Aorta (tissue), 5 donors: ENCODE measurements at places on chromosomes 4 and X.
A peak's percentile ranks its signal among the peaks of the same experiment; 100 is the strongest.

GRCh38 chr4:145154573-145154972 lies 25.8 kb downstream of the OTUD4 start:
- H3K36me3 ChIP-seq, result peaks cover 6% of the 10 kb centered on the region
- no peak overlapping the region for H3K4me3 ChIP-seq
- no peak overlapping the region for H3K27ac ChIP-seq
- H3K27me3 ChIP-seq, result no peaks in the 10 kb centered on the region
- DNase-seq, result no peak

DNA sequence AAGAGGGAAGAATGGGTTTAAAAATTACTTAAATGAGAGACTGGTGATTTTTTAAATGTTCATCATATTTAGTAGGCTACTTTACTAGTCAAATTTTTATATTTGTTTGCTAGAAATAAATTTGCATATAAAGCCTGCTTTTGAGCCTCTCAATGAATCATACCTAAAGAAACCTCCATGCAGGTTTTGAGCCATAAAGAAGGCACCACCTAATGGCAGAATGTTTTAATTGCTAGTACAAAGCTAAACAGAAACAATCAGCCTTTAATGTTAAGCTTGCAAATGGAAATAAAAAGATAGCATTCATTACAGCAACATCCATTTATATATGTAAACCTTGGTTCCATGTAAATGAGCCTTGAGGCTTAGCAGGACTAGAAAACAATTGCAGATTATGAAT lies 989.7 kb downstream of the CCSER1 start:
- DNase-seq, result no peak
- H3K36me3 ChIP-seq, result no peaks in the 10 kb centered on the region
- no peaks in the 10 kb centered on the region for H3K27me3 ChIP-seq

DNA sequence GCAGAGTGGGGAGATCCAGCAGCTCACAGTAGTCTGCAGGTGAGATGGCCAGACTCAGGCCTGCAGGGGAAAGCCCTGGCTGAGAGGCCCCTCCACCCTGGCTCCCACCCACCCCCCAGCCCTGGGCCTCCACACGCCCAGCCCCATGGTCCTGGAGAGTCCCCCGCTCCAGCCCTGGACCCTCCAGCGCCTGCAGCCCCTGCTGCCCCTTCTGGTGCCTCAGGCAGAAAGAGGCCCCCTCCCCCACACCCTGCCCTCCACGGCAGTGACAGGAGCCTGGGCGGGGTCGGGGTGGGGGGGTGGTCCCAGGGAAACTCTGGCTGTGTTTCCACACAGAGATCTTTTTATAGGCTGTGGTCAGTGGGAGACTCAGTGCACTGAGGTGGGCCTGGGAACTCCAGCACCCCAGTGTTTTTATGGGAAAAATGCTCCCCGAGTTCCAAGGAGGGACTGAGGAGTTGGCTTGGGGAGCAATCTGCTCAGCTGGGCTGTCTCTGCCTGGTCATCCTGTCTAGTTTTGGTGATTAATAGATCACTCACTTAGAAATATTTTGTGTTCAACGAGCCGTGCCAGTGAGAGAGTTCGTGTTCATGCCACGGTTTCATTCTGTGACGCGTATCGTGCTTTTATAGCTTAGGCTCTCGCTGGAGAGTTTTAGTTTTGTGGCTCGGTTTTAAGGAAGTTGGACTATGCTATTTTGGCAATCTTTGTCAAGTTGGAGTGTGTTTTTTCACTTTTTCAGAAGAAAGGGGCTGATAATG lies 53.1 kb upstream of the HGFAC start:
- no peak for DNase-seq
- H3K4me1 ChIP-seq, result no peaks in the 10 kb centered on the region
- peak overlapping the region; percentile 34 for H3K27ac ChIP-seq
- no peak overlapping the region for H3K4me3 ChIP-seq

DNA sequence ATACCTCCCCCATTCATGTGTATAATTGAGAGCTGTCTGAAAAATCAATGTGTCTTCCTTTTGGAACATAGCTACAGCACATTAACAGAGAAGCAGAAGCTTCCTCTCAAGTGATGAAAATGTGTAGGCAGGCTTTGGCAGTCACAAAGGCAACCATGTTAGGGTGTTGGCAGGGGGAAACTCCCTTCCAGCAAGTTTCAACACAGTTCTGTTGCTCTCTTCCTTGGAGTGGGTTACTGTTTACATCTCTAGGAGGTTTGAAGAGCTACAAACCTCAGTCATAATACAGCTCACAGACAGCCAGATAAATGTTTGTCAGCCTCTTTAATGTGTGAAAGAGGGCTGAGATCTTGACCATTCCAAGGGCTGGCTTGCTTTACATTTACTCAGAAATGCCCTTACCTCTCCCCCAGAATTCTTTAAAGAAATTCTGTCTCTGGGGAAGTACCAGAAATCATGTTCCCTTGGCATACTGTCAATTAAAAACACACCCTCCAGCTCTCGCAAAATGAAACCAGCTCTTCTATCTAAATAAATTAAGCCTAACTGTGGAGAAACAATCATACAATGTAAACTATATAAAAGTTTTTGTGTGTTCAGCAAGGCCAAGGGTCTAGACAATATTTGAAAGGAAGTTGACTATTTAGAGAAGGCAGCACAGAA lies 18.9 kb downstream of the ZBTB33 start:
- H3K27me3 ChIP-seq, result no peaks in the 10 kb centered on the region
- no peaks in the 10 kb centered on the region for H3K36me3 ChIP-seq
- DNase-seq, result no peak
- H3K4me1 ChIP-seq, result no peaks in the 10 kb centered on the region
- H3K27ac ChIP-seq, result no peak overlapping the region
- H3K4me3 ChIP-seq, result no peak overlapping the region

- no peaks in the 10 kb centered on the region for H3K27me3 ChIP-seq
- no peak overlapping the region for H3K4me3 ChIP-seq
- H3K4me1 ChIP-seq, result no peaks in the 10 kb centered on the region
- no peak for DNase-seq
- H3K36me3 ChIP-seq, result no peaks in the 10 kb centered on the region
- H3K27ac ChIP-seq, result no peak overlapping the region
Observed at GRCh38 chr4:105400901-105401677, 72.8 kb downstream of the PPA2 start.

DNA sequence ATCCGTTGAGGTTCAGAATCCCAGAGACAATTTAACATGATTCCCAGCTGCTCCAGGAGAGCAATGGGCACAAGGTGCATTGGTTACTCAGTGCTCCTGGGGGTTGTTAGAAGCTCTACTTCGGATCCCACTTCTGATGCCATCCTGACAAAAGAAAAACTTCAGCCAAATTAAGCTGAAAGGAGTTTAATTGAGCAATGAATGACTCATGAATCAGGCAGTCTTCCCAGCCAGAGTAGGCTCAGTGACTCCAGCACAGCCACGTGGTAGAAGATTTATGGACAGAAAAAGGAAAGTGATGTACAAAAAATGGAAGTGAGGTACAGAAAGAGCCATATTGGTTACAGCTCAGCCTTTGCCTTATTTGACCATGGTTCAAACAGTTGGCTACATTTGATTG lies 95.7 kb downstream of the PWWP3B start:
- H3K36me3 ChIP-seq, result no peaks in the 10 kb centered on the region
- no peak overlapping the region for H3K4me3 ChIP-seq
- no peak for DNase-seq
- no peaks in the 10 kb centered on the region for H3K27me3 ChIP-seq
- H3K4me1 ChIP-seq, result no peaks in the 10 kb centered on the region

DNA sequence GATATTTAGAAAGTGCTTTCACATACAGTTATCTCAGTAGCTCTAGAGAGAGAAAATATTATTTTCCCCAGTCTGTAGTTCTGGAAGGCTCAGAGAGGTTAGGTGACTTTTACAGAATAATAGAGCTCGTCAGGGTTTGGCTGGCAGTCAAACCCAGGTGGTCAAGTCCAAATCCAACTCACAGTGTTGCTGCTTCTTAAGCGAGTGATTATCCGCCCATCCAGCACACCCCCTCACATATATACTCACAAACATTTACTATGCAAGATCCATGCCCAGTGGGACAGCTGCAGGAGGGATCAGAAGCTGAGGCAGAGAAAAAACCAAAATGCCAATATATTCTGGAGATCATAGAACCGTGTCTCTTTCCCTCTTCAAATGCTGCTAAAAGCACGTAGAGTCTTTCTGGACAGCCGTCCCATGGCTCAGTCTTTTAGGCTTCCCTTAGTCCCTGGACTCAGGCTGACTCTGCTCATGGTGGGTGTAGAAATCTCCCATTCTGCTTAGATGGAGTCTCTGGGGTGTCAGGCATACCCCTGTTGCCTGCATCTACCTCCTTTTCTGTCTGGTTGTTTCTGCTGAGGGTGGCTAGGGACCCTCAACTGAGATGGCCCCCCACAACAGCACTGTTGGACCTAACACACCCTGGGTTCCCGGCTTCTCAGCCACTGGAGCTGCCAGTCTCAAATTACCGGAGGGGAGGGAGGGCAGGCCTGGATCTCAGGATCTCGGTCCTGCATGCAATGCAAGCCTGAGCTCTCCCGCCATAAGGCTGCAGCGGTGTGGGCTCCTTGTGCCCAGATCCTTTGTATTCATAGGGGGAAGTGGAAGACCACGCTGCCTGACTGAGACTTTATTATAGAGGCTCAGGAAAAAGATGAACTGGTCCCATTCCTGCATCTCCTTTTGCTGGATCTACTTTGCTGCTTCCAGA lies at the start of gene CHRNA9:
CHRNA9 (plus strand) TSS at position 743 of the 934 bp plus-strand sequence; CDS start at position 878, 135 bp downstream.
- no peaks in the 10 kb centered on the region for H3K36me3 ChIP-seq
- no peak within 1 kb of the TSS for H3K27ac ChIP-seq
- no peak within 1 kb of the TSS for H3K4me3 ChIP-seq
- no peaks in the 10 kb centered on the region for H3K27me3 ChIP-seq

DNA sequence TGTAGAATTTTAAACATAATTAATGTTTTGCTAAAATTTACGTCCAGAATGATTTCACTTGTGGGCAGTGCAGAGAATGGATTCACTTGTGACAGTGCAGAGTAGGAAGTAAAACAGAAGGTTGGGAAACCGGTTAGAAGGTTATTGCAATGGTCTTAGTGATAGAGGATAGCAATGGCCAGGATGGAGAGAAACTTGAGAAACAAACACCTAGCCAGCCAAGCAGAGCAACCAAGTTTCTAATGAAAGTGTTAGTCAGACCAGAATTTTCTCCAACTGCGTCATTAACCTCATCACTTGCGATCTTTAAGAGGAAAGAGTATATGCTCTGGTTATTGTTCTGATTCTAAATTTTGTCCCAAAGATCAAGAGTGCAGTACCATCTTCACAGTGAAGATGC lies 50.0 kb upstream of the TBC1D9 start:
- no peak overlapping the region for H3K4me3 ChIP-seq
- H3K27me3 ChIP-seq, result no peaks in the 10 kb centered on the region
- no peak overlapping the region for H3K27ac ChIP-seq
- H3K4me1 ChIP-seq, result no peaks in the 10 kb centered on the region
- DNase-seq, result no peak

GRCh38 chr4:42574870-42575430 lies 82.0 kb downstream of the ATP8A1 start:
- H3K4me1 ChIP-seq, result no peaks in the 10 kb centered on the region
- H3K27ac ChIP-seq, result no peak overlapping the region
- DNase-seq, result no peak
- H3K36me3 ChIP-seq, result no peaks in the 10 kb centered on the region
- H3K4me3 ChIP-seq, result no peak overlapping the region

DNA sequence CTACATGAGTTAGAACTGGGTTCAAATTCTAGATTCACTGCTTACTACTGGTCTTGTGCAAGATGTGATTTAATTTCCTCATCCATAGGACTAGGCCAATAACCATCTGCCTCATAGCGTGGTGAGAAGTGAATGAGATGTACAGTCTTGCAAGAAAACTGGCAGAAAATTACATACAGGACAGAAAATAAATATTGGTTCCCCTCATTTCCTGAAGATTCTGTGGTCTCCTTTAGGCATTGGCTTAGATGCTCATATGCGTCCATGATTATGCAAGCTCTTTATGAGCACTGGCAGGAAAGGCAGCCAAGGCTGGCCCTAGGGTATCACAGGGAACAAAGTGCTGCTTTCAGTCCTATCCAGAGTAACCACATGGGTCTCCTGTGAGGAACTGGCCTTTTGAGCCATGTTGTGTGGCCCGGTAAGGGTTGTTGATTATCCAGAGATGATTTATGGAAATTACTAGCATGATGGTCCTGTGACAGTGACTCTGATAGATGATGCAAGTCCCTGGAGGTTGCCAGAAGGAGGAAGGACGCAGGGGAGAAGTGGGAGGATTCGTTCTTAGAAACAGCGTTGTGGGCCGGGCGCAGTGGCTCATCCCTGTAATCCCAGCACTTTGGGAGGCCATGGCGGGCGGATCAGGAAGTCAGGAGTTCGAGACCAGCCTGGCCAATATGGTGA lies 9.9 kb upstream of the MOB1B start:
- H3K4me3 ChIP-seq, result no peak overlapping the region
- no peak for DNase-seq
- no peak overlapping the region for H3K27ac ChIP-seq
- H3K36me3 ChIP-seq, result no peaks in the 10 kb centered on the region
- no peaks in the 10 kb centered on the region for H3K27me3 ChIP-seq

DNA sequence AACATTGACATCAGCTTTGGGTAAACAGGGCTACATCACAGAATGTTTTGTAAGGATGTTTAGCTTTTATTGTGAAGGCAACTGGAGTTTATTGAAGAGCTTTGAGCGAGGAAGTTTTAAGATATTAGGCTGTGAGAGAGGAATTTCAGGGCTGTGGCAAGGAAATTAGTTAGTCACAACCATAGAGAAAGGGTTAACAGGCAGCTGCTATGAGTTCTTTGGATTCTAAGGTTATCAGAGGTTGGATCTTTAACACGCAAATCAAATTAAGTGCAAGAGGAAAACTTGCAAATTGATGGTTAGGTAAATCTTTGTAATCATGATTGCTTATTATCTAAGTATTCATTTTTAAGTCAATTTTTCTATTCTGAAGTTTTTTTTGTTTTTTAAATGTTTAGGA lies 156.0 kb downstream of the UGT8 start:
- H3K27ac ChIP-seq, result no peak overlapping the region
- DNase-seq, result no peak
- no peaks in the 10 kb centered on the region for H3K4me1 ChIP-seq
- no peaks in the 10 kb centered on the region for H3K36me3 ChIP-seq
- H3K4me3 ChIP-seq, result no peak overlapping the region

DNA sequence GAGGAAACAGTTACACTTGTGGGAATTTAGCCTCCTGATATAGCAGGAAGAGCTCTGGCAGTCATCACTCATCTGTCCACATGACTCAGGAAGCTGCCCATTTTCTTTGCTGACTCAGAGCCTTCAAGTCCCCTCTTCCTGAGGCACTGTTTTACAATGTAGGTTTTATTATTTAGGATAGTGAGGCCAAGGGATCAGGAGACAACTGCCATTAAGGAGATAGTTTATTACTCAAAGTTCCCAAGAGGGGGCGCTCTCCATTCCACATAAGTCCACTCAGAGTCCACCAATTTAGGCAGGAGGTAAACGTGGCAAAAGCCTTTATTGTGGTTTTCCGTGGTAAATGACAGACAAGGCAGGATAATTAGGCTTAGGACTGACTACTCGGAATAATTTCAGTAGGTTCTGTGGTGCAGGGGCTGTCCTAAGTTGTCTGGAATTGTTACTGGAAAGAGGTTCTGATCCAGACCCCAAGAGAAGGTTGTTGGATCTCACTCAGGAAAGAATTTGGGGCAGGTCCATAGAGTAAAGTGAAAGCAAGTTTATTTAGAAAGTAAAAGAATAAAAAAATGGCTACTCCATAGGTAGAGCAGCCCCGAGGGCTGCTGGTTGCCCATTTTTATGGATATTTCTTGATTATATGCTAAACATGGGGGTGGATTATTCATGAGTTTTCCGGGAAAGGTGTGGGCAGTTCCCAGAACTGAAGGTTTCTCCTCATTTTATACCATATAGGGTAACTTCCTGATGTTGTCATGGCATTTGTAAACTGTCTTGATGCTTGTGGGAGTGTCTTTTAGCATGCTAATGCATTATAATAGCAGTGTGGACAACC lies 96.0 kb upstream of the RAB40AL start:
- H3K27me3 ChIP-seq, result no peaks in the 10 kb centered on the region
- H3K27ac ChIP-seq, result no peak overlapping the region
- no peak for DNase-seq
- H3K4me1 ChIP-seq, result no peaks in the 10 kb centered on the region
- H3K4me3 ChIP-seq, result no peak overlapping the region
